H7 (cell line): ENCODE measurements at places on chromosomes 16 and 17. TPM values are rescaled to one million over a fixed set of nuclear protein-coding genes. Genes with fewer than 3 reads are reported as not detected.

GRCh38 chr17:17512866-17513265 lies 16.7 kb upstream of the RASD1 start:
- no peak for DNase-seq

The HOXB4 gene
- 0.03 TPM in 1 of 2 replicates, not detected in the other for total RNA-seq

GRCh38 chr16:27264151-27264550 lies 4.4 kb downstream of the NSMCE1 start:
- no peak for DNase-seq

DNA sequence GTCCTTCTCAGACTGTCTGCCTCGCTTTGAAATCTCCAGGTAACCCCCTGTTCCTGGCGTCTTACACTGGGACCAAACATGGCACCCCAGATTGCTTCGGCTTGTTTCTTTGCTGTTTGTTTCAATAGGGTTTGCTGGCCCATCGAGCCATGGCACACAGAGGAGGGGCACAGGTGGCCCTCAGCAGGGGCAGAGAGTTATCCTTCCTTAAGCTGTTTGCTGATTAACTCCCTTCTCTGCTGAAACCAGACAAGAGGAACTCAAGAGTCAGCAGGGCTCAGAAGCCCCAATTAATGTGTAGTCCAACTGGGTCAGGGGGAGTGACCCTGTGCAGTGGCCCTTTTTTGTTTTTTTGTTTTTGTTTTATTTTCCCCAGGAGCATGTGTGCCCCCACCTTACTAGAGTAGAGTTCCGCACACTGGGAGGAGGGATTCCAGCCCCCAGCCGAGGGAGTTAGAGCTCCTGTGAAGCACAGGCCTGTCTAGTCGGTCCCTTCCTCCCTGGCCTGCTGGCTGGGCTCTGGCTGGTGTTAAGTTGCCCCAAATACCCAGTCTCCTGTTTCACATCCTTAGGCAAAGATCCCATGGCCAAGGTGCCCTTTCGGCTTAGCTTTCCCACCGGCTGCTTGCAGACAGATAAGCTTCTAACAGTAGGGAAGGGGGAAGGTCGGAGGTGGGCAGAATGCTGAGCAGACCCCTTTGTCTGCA lies 39.3 kb downstream of the YPEL2 start:
- DNase-seq: no peak

GRCh38 chr17:7887038-7887481 lies 1.5 kb upstream of the CHD3 start:
- no peak for DNase-seq

The KIFC3 gene
- 15.9 and 20.4 TPM in 2 replicates for total RNA-seq

The YPEL2 gene
- total RNA-seq: 0.63 and 2.4 TPM in 2 replicates

DNA sequence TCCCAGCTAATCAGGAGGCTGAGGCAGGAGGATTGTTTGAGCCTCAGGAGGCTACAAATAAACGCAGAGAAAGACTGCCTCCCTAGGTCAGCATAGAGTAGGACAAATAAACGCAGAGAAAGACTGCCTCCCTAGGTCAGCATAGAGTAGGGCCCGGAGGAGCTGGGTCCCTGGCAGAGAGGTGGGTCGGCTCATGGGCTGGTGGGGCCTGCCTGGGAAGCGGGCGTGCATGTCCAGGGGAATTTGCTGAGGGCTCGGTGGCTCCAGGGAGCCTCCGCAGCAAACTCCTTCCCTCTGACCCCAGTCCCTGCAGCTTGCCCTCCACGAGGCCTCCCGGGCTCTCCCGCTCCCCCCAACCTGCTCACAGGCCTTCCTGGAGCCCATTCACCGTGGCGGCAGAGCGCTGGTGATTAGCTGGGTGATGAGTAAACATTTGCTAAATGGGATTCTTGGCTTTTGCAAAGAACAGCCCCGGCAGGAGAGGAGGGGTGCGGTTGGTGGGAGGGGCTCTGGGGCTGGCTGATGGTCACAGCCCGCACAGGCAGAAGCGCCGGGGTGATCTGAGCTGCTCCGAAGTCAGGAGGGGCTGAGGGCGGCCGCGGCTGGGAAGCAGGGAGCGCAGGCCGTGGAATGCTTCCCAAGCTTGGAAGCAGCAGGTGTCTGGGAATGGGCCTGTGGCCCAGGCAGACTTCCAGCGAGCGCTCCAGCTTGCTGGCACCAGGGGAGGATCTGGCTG lies 93.1 kb downstream of the RTN4RL1 start:
- peak; percentile 95 for DNase-seq

GRCh38 chr17:45906927-45907622 lies 12.7 kb downstream of the MAPT start:
- DNase-seq: no peak

The STAT5A gene
- 9.4 and 13.2 TPM in 2 replicates for total RNA-seq

GRCh38 chr17:45740553-45741330 lies 43.4 kb upstream of the CRHR1 start:
- DNase-seq: peak; percentile 97

DNA sequence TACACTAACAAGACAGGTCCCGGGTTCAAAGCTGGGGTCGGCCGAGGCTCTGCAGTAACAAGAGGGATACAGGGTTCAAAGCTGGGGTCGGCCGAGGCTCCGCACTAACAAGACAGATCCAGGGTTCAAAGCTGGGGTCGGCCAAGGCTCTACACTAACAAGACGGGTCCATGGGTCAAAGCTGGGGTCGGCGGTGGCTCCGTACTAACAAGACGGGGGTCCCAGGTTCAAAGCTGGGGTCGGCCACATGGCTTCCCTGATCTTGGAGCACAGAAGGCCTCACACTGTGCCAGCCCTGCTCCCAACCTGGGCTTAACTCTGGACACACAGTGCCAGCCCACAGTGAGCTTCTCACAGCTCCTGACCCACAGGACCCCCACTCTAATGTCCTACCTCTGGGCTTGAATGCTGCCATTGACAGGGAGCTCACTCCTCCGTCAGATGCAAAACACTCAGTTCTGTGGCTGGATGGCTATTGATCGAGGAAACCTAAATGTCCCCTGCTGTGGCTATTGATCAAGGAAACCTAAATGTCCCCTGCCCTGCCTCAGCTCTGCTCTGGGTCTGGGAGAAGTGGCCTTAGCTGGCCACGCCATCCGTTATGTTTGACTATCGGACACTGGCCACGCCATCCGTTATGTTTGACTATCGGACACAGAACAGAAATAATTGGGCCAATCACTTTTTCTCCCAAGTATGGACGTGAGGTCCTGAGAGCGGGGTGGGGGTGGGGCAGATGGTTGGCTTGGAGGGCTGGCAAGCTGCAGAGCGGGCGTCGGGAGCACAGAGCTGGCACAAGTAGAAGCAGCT lies 54.6 kb upstream of the DOC2B start:
- DNase-seq: no peak
